ENCODE measurements at places on chromosomes 5 and 9.
A peak's percentile ranks its signal among the peaks of the same experiment; 100 is the strongest.

DNA sequence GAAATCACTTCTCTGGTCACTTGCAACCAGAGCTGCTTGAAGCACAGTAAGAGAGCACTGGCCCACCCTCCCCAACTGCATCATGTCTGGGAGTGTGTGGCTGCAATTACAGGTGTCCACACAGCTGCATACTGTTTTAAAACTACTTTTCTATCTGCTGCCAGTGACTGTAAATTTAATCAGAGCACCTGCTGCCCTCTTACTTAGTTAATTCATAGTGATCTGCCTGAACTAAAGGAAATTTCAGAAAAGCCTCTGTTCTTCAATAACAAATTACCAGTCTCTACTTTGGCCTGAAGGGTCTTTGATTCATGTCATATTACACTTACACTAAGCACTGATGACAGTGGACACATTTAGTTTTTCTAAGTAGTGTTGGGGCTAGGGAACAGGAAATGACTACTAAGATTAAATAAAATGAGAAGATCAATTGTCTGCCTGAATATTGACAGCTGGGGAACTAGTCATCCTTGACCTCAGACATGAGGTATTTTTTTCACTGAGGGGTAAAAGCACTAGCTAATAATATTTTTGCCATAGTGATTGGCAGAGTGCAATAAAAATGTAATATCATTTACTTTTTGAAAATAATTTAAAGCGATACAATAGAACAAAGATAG lies 788.9 kb upstream of the GRAMD2B start:
- no peak for DNase-seq

DNA sequence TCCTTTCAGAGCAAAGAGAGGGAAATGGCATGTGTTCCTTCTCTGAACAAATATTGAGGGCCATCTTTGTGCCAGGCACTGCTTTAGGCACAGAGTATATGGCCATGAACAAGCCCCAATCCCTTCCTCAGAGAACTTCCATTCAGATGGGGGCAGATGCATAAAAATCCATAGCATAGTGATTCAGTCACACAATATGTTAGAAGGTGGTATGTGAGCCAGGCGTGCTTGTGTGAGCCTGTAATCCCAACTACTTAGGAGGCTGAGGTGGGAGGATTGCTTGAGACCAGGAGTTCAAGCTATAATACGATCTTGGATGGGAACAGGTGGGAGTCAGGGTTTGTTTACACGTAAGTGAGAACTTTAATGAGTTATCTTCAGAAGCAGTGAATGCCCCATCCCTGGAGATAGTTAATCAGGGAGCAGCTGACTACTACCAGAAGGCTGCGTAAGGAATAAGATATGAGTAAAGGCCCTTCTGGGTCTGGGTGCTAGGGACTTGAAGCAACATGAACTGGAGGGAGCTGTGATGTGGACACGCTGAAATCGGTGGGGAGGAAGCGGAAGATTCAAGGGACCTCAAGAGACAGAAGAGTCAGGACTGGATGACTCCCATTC lies 27.1 kb downstream of the NANS start:
- DNase-seq = no peak

DNA sequence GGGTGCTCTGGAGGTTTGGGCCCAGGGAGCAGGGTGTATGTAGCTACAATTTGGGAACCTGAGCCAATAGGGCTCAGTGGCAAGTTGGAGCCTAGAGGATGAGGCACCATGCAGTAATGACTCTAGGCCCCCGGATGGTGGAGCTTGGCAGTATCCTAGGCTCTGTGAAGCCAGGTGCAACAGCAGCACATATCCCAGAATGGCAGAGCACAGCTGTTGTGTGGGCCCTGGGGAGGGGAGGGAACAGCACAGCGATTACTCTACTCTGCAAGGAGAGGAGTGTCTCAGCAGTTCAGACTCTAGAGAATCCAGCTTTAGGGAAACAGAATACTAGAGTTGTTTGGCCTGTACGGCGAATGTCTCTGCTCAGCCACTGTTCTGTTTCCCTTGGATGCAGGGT lies 56.1 kb downstream of the LRRTM2 start:
- no peak for DNase-seq

DNA sequence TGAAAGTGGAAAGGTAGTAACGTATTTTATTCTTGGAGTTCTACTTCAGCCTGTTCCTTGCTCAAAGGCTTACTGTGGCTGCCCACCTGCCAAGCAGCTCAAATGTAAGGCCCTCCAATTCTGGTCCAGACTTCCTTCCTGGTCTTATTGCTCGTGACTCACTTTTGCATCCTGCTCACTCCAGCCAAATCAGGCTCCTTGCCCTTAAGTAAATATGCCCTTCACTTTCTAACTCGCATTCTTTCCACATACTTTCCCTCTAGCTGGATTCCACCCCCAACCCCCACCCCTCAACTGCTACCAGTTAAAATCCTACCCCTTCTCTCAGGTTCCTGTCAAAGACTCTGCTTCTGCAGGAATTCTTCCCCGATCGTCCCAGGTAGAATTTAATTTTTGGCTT lies 96.6 kb downstream of the GALNT10 start:
- no peak for DNase-seq

GRCh38 chr9:132288966-132289365 lies 65.8 kb downstream of the SETX start:
- DNase-seq = peak; percentile 66

DNA sequence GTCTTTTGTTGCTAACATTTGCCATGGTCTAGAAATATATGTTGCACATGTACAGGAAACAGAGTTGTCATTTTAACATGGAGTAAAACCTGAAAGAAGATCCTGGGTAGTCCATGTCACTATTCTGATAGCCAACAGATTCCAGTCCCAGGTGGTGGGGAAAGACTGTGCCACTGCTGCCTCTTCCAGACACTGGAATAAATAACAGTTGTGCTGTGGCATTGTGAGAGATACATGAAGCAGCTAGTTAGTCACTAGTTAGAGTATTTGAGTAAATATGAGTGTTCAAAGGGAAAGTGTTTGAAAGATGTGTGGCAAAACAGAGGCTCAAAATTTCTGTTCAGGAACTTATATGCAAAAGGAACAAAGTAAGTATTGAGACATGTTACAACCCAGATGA lies 1408.3 kb downstream of the EFNA5 start:
- no peak for DNase-seq

- DNase-seq = no peak
These were observed 1045.4 kb downstream of the DTWD2 start for GRCh38 chr5:117942861-117943519.

GRCh38 chr9:18881758-18882157 lies 151.3 kb downstream of the SAXO1 start:
- DNase-seq = no peak

- no peak for DNase-seq
These were observed 149.2 kb downstream of the GABBR2 start for GRCh38 chr9:98559561-98559960.

- peak; percentile 49 for DNase-seq
These were observed 99.4 kb downstream of the C5orf15 start for GRCh38 chr5:133868946-133869518.

DNA sequence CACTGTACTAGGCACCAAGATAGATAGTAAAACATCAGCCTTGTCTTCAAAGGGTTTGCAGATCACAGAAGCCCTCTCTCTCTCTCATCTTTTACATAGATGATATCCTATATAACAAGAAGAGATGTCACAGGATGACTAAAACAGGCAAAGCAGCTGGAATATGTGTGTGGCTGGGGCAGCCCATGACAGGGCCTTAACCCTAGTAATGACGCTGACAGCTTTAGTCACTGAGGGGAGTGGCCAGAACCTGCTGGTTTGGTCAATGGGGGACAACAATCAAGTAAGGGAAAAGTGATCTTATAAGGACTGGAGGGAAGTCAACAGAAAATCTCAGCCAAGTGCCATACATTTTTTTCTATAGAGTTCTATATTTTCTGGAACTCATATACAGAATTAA lies 41.9 kb upstream of the RIC1 start:
- DNase-seq = no peak

DNA sequence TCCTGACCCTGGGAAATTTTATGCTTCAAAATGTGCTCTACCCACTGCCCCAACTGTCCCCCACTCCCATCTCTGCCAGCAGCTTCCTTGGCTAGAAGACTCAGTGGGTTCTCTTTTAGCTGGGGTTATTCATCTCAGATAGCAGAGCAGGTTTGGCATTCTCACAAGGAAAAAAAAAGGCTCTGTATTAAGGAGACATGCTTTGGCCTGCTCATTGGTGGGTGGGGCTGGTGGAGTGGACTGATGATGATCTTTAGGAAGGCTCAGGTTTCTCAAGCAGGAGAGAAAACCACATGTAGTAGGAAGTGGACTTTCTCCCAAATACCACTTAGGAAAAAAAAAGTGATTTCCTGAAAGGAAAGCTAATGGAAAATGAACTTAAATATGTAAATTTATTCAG lies 279.2 kb upstream of the ZNF462 start:
- DNase-seq = no peak

GRCh38 chr5:113804943-113805342 lies 291.4 kb downstream of the YTHDC2 start:
- no peak for DNase-seq

- DNase-seq = no peak
These were observed 136.7 kb downstream of the EDIL3 start for GRCh38 chr5:84248013-84248412.

DNA sequence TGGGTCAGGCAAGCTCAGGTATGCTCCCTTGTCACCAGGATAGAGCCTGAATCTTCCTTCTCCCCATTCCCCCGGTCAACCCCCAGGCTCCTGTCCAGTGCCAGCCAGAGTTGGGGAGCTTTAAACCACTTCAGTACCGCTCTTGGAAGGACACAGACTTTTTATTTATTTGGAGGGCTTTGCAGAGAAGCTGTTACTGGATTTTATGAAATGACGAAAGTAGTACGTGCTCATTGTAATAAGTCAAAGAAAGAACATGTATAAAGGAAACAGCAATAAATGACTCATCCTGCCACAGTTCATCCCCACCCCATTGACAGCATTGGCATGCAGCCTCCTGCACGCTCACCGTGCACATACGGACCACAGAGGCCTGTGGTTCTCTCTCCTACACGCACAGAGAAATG lies 230.3 kb downstream of the AUH start:
- peak; percentile 79 for DNase-seq

- DNase-seq = peak; percentile 88
These were observed at the start of gene DAB2IP for GRCh38 chr9:121651295-121652020. Gene DAB2IP (plus strand): TSS chr9:121651634. CDS start chr9:121651776, 142 bp downstream.

GRCh38 chr5:133244242-133244641 lies 192.4 kb downstream of the HSPA4 start:
- peak; percentile 49 for DNase-seq

GRCh38 chr5:76590027-76590426 lies 33.2 kb downstream of the F2RL2 start:
- DNase-seq = peak; percentile 17

GRCh38 chr5:105754056-105754455 lies 1916.7 kb downstream of the EFNA5 start:
- DNase-seq = no peak

DNA sequence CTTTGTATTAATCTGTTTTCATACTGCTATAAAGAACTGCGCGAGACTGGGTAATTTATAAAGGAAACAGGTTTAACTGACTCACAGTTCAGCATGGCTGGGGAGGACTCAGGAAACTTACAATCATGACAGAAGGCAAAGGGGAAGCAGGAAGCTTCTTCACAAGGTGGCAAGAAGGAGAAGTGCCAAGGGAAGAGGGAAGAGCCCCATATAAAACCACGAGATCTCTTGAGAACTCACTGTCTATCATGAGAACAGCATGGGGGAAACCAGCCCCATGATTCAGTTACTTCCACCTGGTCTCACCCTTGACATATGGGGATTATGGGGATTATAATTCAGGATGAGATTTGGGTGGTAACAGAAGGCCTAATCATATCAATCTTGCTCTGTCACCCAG lies 60.9 kb upstream of the CHD1 start:
- DNase-seq = no peak

DNA sequence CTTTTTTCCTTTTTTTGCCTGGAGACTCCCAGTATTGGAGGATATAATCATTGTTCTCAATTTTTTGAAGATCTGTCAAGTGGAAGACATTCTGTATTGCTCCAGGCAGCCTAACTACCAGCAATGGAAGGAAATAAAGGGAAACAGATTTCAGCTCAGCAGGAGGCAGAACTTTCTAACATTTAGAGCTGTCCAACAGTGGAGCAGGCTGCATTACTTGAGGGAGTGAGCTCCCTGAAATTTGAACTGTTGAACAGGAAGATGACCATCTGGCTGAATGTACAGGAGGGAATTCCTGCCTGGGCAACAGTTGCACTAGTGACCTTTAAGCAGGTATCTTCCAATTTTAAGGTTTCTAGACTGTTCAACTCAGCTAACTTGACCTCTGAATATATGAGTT lies 1.1 kb upstream of the GAPVD1 start:
- no peak for DNase-seq

- peak; percentile 21 for DNase-seq
These were observed 299.4 kb downstream of the PARP8 start for GRCh38 chr5:50965654-50966375.

- DNase-seq = no peak
These were observed 44.2 kb downstream of the ITGA1 start for GRCh38 chr5:52831786-52832511.

DNA sequence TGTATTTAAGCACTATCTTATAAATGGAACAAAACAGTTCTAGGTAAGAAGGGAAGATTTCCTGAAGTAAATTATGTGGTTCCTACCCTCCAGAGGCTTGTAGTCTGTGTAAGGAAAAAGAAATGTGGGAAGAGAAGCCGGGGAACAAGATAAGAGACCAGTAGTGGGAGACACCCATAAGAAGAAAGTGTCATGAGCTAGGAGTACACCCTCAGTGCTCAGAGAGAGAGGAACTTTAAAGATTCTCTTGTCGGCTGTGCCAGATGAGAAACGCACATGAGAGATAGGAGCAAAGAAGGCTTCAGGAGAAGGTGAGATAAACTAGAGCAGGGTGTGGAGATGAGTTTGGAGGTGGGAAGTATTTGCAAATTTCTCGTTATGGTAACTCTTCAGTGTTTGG lies 18.1 kb downstream of the SLC36A1 start:
- DNase-seq = no peak

DNA sequence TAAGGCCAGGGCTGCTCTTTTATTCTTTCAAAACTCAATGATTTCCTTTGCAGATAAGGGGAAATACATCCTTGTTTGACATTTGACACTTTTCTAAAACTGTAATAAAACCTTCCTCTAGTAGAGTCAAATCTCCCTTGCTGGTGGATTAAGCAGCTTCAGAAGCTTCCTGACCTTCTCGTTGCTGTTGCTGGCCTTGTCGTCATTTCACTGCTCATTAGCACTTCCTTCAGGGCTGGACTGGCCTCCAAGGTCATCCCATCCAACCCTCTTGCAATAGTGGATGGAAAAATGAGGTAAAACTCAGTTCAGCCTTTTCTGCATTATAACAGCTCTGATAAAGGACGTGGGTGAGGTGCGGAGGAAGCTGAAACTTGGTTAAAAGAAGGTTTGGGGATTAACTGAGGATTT lies 1.1 kb upstream of the ADAMTSL1 start:
- DNase-seq = no peak

GRCh38 chr5:135304352-135305221 lies 94.4 kb downstream of the MACROH2A1 start:
- peak; percentile 46 for DNase-seq

DNA sequence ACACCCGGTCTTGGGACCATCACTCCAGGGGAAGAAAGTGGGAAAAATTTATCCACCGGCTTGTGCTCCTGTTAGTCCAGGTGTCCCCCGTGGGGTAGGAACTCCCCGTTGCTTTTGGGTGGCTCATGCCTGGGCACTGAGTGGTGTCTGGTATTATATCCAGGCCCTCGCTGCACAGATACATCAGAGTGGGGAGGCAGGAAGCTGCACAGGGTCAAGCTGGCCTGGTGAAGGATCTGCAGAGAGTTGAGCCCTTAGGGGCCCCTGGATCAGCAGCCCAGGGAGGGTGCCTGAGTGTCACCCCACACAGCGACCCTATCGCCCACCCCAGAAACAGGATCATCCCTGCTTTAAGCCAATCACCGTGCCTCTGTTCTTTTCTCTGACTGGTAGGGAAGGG lies 24.4 kb upstream of the COL5A1 start:
- no peak for DNase-seq

All from large intestine (tissue), 12 donors.